ENCODE measurements at places on chromosomes 3 and 15.
A peak's percentile ranks its signal among the peaks of the same experiment; 100 is the strongest.

- no peak for DNase-seq
Measured at GRCh38 chr3:52246728-52247408, 1.3 kb downstream of the PPM1M start.

- DNase-seq: no peak
Measured at GRCh38 chr15:48449734-48450133, 118.5 kb downstream of the DUT start.

DNA sequence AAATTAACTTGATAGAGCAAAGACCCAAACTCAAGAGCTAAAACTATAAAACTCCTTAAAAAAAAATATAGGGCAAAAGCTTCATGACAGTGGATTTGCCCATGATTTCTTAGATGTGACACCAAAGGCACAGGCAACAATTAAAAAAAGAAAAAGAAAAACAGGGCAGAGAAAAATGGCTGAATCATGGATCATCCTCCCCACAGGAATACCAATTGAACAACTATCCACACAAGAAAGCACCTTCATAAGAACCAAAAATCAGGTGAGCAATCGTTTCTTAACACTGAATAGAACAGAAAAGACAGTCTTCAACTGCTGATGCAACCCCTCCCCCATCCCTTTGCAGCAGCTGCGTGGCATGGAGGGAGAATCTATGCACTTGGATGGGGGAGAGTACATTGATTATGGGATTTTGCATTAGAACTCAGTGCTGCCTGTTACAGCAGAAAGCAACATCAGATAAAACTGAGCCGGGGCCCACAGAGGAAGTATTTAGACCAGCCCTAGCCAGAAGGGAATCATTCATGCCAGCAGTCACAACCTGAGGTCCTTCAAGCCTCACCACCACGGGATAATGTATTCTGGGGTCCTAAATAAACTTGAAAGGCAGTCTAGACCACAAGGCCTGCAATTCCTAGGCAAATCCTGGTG is 15.7 kb downstream of the C3orf33 start:
- DNase-seq: no peak

DNA sequence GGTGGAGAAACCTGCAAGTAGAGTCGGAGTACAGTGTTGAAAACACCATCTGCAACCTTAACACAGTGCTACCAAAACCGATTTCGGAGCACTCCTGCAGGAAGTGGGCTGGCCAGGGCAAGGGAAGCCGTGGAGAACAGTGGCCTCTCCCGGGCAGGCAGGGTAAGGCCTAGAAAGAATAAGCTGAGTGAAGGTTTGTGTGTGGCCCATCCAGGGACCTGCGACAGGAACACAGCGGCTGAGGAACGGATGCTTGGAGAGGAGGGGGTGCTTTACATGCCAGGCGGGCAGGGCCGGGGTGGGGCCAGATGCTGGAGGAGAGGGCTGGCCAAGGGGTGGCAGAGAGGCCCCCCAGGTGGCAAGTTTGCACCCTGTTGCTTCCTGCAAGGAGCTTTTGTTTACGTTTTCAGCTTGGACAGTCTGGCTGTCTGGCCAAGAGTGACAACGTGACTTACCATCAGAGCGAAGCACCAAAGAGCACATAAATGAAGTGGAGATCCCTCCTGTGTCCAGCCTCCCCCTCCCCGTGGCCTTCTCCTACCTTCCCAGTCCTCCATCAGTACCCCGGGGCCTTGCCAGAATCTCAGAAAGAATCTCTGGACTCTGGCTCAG is 156.5 kb downstream of the PGPEP1L start:
- DNase-seq: no peak

DNA sequence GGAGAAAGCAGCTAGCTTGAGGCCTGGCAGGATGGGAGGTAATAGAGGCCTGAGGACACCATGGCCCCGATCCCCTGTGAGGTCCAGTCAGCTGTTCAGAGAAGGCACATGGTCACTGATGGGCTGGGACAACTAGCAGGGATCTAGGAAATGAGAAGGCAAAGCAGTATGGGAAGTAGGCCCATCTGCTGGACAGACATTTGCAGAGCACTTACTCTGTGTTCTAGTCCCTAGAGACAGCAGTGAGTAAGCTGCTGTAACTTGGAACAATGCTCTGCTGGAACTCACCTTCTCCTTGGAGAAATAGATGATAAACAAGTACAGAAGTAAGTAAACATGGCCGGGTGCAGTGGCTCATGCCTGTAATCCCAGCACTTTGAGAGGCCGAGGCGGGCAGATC is 7.1 kb downstream of the ECE2 start:
- DNase-seq: no peak

DNA sequence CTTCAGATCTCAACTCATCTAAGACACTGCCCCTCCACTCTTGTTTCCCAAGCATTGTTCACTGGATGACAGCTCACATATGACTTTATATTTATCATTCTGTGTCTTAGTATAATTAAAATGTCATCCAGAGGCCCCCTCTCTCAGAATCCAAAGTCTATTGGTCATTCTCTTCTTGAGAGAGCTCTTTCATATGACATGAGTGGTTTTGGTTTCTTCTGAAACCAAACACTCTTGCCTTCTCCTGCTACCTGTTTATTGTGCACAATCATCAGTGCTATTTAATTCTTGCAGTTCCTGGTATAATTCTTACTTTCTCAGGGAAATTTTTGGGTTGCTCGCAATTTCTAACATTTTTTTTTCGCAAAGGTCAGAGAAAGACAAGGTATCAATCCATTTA is 249.5 kb downstream of the IL5RA start:
- DNase-seq: no peak

GRCh38 chr3:116148881-116149851 is 296.1 kb downstream of the LSAMP start:
- DNase-seq: no peak

DNA sequence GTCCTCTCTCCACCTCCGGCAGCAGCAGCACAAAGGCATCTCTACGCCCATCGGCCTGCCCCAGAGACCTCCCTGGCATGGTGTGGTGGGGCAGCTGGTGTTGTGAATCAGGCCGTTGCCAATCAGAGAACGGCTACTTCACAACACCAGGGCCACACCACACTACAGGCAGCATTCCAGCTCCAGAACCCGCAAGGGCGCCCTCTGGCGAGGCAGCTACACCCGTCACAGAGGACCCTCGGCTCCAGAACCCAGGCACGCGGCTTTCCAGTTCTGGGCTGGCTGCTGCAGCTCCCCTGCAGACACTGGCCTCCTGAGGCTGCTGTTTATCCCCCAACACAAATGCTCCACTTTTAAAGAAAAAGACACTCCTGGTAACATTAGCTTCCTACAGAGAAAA is 127.5 kb upstream of the TOPAZ1 start:
- DNase-seq: no peak

GRCh38 chr3:151084893-151085226 is 604 bp upstream of the MED12L start:
- no peak for DNase-seq

DNA sequence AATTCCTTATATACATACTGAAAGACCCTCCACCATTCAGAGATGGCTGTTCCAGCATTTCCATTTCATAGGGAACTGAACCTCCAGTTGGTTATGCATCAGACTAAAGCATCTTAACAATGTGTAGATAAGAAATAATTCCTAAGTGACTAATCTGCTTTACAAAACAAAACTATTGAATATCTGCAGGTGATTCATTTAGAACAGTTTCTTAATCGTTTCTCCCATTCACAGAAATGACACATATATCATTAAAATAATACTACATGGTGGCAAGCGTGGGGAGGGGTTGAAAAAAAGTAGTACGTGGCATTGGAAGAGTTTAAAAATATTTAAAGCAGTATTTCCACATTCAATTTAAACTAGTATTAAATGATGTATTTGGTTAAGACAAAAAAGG is 19.5 kb downstream of the COPS2 start:
- DNase-seq: peak; percentile 55

DNA sequence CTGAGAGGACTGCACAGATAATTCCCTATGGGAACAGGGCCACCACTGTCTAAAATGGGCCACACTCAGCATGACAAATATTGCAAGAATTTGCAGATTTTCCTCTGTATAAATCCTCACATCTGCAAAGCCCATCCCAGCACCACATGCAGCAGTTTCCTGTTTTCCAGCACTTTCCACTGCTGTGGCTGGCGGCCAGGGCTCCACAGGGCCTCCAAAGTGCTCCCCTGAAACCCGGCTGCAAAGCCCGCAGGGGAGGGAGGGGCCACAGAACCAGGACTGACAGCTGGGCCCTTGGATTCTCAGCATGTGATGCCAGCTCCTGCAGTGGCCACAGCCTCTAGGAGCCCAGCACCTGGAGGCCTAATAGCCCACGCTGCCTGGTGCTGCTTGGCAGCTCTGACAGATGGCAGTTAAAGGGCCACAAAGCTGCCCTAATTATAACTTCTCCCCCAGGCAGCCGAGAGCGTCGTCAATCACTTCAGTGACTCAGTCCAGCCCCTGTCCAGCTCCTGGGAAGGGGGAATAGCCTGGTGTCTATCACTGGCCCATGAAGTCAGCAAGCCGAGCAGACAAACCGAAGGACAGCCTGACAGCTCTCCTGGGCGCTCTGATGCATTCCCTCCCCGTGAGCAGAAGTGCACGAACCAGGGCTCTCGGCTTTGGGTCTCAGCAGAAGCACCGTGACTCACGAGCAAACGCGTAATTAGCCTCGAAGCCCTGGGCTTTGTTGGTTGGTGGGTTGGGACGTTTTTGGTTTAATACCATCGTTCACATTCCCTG is 4.7 kb downstream of the LRRC15 start:
- DNase-seq: peak; percentile 92

GRCh38 chr3:132499071-132499470 is 81.8 kb downstream of the DNAJC13 start:
- DNase-seq: no peak

DNA sequence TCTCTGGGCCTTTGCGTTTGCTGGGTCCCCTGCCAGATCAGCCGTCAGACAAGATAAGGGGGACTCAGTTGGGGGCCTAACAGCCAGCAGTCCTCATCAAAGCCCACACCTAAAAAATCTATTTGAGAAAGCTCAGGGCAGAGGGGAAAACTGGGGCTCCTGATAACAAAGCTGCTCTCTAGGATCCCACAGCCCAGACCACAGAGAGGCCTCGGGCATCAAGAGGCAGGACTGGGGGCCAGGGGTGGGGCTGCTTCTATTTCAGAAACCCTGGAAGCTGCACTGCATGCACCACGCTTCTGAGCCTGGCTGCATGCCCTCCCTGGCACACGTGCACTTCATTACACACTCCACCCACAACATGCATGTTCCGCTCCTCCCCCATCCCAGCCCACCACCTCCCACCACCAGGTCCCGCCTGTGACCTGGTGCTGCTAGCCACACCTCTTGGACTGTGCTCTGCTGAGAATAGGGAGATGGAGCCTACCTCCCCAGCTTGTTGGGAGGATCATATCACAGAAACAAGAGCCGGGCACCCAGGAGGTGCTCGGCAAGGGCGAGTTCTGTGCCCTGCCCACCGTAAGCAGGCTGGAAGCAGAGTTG is 26.6 kb downstream of the FBLN2 start:
- DNase-seq: no peak

Data from fibroblast of skin of left quadriceps (primary cell).